GM23338 (cell line): ENCODE measurements at places on chromosomes 11 and 22. TPM values are rescaled to one million over a fixed set of nuclear protein-coding genes. Genes with fewer than 3 reads are reported as not detected.

The TSGA10IP gene
- polyA plus RNA-seq: 1.6 and 2.5 TPM in 2 replicates

The FUT4 gene
- polyA plus RNA-seq: 2.3 and 2.4 TPM in 2 replicates

The LMO1 gene
- polyA plus RNA-seq: 0.19 and 0.40 TPM in 2 replicates

The OR5D14 gene
- polyA plus RNA-seq: not detected in 2 replicates

The USP28 gene
- 66.6 and 73.9 TPM in 2 replicates for polyA plus RNA-seq

The LARGE2 gene
- polyA plus RNA-seq: 89.8 and 97.8 TPM in 2 replicates

The IRAG1 gene
- polyA plus RNA-seq: 1.5 and 2.7 TPM in 2 replicates

The SHISAL1 gene
- polyA plus RNA-seq: 0.64 and 0.71 TPM in 2 replicates

The CARD18 gene
- not detected in 2 replicates for polyA plus RNA-seq
